ENCODE measurements at places on chromosomes 7 and 10. TPM values are rescaled to one million over a fixed set of nuclear protein-coding genes. Genes with fewer than 3 reads are reported as not detected.

DNA sequence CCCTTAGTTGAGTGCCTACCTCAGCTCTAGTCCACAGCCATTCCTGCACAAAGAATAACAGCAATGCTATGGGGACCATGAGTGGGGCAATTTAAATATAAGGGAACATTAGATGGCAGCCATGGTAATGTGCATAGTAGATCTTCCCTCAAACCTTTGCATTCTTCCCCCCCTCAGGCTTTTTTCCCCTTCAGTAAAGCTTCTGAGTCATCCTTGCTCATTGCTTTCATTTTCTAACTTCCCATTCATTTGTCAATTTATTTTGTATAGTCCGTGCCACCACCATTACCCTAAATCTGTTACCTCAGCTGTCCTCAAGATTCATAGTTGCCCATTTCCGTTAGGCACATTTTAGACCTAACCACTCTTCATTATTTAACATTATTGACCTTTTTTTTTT is 10.7 kb downstream of the HECTD2 start:
- no peak for DNase-seq

GRCh38 chr10:60277656-60278055 is 112.0 kb downstream of the ANK3 start:
- DNase-seq = no peak

DNA sequence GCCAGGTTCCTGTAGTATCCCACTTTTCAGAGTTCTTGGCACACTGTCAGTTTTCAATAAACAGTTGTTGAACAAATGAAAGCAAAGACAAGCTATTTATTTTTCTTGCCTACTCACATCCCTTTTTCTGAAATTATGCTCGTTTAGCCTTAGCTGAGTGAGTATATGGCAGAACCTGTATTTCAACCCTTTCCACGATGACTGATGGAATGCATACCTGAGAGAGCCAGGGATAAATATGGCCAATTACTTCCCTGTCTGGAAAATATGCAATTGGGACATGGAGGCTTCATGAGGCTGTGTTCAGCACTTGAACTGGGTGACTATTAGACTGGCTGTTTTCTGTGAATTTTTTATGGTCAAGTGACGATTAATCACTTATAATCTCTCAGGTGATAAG is 144.5 kb upstream of the POT1 start:
- peak; percentile 20 for DNase-seq

- DNase-seq = peak; percentile 82
Observed at GRCh38 chr10:97407211-97407951, 6.2 kb upstream of the RRP12 start.

GRCh38 chr7:51757960-51758359 is 441.4 kb upstream of the COBL start:
- no peak for DNase-seq

GRCh38 chr10:129659508-129660268 is 192.6 kb downstream of the MGMT start:
- no peak for DNase-seq

- DNase-seq = no peak
Observed at GRCh38 chr10:15427843-15428414, 56.8 kb upstream of the FAM171A1 start.

DNA sequence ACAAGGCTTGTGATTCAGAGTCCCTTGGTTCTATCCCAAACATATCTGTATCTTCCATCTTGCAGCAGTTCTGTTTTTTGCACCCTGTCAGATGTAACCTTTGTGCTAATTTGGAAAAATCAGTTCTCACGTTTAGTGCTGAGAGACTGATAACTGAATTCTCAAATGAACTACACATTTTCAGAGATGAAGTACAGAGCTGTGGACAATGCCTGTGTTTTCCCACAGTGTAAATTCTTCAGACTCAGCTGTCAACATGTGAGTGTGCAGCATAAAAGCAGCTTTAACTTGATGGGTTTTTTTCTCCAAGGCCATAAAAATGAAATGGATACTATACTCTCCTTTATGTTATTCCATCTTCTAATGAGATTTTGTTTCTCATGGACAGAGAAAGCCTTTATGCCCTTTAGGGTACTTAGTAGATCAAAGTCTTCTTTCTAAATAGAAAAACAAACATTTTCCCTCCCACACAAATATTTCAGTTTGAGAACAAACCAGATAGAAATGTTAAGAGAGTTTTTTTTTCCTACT is 150.9 kb downstream of the SEMA3A start:
- DNase-seq = no peak

- DNase-seq = no peak
Observed at GRCh38 chr7:82335927-82336326, 107.7 kb downstream of the CACNA2D1 start.

- DNase-seq = no peak
Observed at GRCh38 chr10:113945075-113945686, 90.7 kb downstream of the NHLRC2 start.

DNA sequence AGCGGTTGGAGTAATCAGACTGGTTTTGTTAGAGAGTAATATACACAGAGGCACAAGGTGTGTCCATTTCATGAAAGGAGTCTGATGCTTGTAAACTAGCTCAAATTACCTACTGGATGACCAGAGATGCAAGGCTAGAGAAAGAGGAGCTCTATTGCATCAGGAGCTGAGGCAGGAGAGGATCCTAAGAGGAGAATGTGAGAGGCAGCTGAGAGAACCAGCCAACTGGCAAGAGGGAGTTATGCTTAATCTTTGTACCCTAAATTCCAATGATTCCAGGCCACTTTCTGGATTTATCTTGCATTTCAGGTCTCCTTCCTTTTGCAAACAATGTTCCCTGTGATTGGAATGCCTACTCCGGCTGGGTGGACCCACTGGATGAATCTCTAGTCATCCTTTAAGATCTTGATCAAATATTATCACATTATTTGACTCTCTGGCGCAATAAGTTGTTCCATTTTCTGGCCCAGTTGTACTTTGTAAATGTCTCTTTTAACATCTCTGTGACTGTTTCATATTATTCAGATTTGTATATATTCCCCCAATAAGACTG is 57.5 kb upstream of the PTPN12 start:
- no peak for DNase-seq

DNA sequence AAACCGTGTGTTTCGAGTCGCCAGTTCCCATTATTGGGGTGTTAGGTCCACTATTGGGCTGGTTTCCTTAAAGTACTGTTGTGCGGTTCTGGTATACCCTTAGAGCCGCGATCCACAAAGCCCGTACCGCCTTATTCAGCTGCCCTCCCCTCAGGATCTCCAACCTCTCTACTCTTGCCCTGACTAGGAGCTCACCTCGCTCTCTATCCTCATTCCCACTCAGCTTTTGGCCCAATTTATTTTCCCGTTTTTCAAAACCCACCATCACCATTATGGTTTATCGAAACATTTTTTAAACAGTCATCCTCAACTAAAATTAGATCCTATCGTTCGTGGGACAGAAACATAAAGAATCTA is 461 bp upstream of the ETV1 start:
- DNase-seq = no peak

DNA sequence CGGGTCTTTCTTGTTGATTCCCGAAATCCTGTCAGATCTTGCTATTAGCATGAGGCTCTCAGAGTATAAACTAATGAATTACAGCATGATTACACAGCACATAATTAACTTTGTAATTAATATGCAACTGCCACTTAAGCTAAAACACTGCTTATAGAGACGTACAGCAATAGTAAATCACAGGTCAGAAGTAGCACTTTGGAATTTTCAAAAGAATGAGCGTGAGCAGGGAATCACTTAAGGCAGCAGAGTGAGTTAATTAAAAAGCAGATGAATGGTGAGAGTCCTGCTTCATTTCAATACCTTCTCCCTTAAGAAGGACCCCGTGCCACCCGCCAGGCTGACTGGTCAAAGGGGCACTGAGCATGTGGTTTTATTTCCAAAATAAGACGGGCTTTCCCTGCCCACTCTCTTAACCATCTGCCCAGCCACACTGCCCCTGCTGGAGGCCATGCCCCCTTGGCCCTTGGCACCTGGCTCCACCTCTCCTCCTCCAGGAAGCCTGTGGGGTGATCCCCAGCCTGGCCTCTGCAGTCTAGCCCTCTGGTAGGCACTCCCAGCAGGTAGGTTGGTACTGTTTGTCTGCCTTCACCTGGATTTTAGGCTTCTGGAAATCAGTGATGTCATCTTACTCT is 117.8 kb downstream of the ZMIZ1 start:
- DNase-seq = no peak

- no peak for DNase-seq
Observed at GRCh38 chr10:47254611-47255010, 45.4 kb upstream of the GDF10 start.

DNA sequence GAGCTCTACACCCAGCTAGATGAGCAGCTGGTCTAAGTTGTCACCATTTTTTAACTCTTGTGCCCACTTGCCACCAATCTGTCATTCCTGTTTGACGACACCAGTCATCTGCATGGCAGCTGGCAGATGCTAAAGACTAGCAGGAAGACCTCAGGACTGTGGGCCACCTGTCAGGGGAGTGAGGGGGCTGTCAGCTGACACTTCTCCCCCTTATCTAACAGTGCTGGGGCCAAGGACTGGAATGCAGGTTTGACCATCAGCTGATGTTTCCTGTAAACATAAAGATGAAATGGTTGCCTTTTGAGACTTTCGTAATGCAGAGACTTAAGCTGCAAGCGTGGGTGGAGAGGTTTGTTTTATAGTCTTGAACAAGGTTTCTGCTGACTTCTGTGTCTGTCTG is 93.5 kb downstream of the WNT2 start:
- DNase-seq = no peak

DNA sequence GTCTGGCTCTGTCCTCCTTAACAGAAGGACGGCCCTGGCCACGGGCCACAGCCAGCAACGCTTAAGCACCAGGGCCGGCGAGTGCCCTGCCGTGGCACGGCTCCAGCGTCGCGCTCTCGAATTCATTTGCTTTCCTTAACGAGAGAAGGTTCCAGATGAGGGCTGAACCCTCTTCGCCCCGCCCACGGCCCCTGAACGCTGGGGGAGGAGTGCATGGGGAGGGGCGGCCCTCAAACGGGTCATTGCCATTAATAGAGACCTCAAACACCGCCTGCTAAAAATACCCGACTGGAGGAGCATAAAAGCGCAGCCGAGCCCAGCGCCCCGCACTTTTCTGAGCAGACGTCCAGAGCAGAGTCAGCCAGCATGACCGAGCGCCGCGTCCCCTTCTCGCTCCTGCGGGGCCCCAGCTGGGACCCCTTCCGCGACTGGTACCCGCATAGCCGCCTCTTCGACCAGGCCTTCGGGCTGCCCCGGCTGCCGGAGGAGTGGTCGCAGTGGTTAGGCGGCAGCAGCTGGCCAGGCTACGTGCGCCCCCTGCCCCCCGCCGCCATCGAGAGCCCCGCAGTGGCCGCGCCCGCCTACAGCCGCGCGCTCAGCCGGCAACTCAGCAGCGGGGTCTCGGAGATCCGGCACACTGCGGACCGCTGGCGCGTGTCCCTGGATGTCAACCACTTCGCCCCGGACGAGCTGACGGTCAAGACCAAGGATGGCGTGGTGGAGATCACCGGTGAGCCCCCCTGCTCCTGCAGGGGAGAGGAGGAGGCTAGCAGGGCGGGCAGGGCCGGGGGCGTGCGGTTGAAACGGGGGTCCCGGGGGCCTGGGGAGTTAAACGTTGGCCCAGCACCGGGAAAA is at the start of gene HSPB1:
Gene HSPB1 (plus strand): TSS at position 327 of the 855 bp plus-strand sequence. CDS start 40 bp downstream, at position 367.
- no peak for DNase-seq

DNA sequence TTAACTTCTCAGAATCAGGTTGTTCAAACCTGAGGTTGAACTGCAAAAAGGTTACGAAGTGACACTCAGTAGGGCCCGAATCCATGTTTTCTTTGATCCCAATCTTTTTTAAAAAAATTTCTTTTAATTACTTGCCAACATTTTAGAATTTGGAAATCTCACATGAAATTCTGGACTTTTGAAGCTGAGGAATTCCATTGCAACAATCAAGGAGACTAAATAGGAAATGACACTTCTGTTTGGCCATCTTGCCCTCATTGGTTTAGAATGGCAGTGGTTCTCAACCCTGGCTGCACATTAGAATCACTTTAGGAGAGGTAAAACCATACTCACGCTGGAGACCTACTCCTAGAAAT is 471 bp upstream of the TOMM7 start:
- DNase-seq = no peak

- no peak for DNase-seq
Observed at GRCh38 chr7:17532861-17533404, 234.5 kb downstream of the AHR start.

DNA sequence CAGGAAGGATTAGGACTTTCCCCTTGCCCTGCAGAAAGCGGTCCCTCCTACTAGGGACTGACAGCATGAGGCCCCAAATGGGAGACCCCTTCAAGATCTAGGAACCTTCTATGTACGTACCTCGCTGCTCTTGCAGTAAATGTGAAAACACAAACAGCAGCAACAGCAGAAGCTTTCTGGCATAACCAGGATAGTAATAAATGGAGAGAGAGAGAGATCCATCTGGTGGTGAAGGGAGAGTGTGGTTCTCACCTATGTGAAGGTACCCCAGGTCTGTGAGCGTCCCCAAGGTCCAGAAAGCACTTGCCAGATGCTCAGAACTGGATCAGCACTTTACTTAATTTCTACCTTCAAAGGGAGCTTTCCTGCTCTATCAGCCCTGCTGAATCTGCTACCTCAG is 592.7 kb downstream of the PARD3 start:
- DNase-seq = no peak

DNA sequence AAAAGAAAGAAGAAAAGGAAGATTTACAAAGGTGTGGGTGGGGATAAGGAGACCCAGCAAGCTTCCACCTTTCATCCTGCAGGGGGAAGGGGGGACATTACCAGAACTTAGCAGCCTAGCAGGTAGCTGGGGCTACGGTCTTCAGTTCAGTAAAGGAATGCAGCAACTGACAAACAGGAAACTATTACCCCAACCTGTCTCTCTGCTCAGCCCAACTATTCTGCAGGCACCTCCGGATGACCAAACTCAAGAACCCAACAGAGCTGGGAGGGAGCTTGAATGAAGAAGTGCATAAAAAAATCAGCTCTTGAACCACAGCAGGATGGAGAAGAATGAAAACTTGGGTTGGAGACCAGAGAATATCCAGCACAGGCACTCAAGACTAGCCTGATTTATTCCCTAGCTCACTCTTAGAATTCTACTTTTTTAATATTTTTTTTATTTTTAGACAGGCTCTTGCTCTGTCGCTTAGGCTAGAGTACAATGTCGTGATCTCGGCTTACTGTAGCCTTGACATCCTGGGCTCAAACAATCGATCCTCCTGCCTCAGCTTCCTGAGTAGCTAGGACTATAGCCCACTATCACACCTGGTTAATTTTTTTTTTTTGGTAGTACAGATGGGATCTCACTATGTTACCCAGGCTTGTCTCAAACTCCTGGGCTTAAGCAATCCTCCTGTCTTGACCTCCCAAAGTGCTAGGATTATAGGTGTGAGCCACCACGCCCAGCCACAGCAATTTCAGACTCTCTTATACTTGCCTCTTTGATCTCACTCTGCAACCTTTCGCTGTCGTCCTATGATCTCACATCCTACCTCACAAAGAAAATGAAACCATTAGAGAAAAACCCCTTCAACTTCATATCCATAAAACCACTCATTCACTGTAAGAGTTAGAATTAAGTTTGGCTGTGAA is 18.5 kb upstream of the C10orf67 start:
- no peak for DNase-seq

- no peak for DNase-seq
Observed at GRCh38 chr7:17773289-17773626, 167.0 kb downstream of the SNX13 start.

The ABCB1 gene
- 39.2 TPM for total RNA-seq

The PYROXD2 gene
- total RNA-seq = 18.5 TPM

The LRRD1 gene
- 0.39 TPM for total RNA-seq

The TAS2R4 gene
- total RNA-seq = 3.4 TPM

The ZSWIM8 gene
- 38.8 TPM for total RNA-seq

The FGFBP3 gene
- 9.5 TPM for total RNA-seq

The ARHGAP22 gene
- 6.2 TPM for total RNA-seq

The FAM25C gene
- total RNA-seq = not detected

The ERVW-1 gene
- total RNA-seq = not detected

The HECW1 gene
- total RNA-seq = 23.5 TPM

The LFNG gene
- total RNA-seq = 24.8 TPM

The C1GALT1 gene
- total RNA-seq = 35.5 TPM

The AKR1C4 gene
- not detected for total RNA-seq

The ZNF467 gene
- total RNA-seq = 4.1 TPM

The PHYHIPL gene
- 98.9 TPM for total RNA-seq
